B cell (primary cell): ENCODE measurements at places on chromosomes 4 and X. TPM values are rescaled to one million over a fixed set of nuclear protein-coding genes. Genes with fewer than 3 reads are reported as not detected.

NMU gene
- total RNA-seq, result not detected in 2 replicates

IGSF1 gene
- total RNA-seq, result not detected in 2 replicates

ADAMTS3 gene
- total RNA-seq, result not detected in 2 replicates

ZNF711 gene
- total RNA-seq, result 7.0 and 7.6 TPM in 2 replicates

GRCh38 chr4:125663896-125664767 is 349.4 kb downstream of the FAT4 start:
- DNase-seq, result no peak

DNA sequence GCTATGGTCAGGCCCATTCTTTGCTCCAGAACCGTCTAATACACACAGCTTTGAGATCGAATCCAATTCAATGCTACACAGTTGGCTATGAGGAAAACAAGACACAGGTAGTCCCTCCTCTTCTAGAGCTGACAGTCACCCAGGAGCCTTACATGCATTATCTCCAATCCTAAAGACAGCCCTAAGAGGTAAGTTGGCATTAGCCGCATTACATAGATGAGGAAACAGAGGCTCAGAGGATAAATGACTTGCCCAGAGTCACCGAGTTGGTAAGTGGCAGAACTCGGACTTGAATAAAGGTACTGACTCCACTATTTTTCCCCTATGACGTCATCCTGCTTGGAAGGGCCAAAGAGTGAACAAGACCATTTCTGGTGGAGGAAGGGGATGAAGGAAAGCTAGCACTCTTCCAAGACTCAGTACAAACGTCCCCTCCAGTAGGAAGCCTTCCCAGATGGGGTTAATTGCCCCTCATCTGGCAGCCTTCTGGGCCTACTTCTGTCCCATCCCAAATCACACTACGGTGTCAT is 8.5 kb downstream of the IQSEC2 start:
- no peak for DNase-seq

DNA sequence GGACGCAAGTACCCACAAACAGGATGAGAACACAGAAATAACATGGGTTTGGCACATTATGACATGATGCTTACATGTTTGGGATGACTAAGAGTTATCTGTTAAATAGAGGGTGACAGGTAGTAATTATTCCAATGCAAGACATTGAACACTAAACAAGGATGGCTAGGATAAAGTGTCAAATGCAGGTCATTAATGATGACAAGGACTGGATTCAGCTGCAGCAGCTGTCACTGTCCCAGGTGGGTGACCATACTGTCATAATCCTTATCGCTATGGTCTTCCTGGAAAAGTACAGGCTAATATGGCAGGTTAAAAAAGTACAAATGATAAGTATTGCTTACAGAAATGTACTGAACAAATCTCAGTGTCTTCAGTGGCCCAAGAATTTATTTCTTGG is 123.9 kb downstream of the ANTXR2 start:
- no peak for DNase-seq

GRCh38 chr4:188432328-188432727 is 293.1 kb downstream of the TRIML1 start:
- DNase-seq, result no peak

GRCh38 chrX:69138512-69138911 is 26.7 kb downstream of the PJA1 start:
- DNase-seq, result no peak

DNA sequence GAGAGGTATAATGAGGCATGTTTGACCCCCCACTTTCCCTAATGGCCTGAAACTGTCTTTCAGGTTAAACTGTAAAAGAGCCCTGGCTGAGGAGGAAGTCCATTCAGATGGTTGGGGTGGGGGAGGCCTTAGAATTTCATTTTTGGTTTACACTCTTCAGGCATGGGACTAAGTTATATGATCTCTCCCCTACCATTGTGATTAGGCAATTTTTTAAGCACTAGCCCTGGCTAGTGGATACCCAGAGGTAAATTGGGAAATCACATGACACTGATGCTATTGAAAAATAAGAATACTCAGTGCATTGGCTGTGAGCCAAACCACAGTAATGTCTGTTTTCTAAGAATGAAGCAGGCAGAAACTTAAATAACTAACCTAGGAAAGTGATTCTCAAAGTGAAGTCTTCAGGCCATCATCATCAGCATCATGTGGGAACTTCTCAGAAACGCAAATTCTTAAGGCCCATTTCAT is 149.7 kb downstream of the RRAGB start:
- peak; percentile 4 for DNase-seq

GRCh38 chrX:36961590-36961989 is 46.6 kb upstream of the FAM47C start:
- DNase-seq, result no peak

GRCh38 chrX:110248578-110248977 is 69.3 kb downstream of the AMMECR1 start:
- no peak for DNase-seq

- no peak for DNase-seq
Measured at GRCh38 chr4:8351931-8352367, 82.4 kb downstream of the HTRA3 start.

GRCh38 chr4:67727124-67727850 is 26.3 kb upstream of the UBA6 start:
- no peak for DNase-seq

DNA sequence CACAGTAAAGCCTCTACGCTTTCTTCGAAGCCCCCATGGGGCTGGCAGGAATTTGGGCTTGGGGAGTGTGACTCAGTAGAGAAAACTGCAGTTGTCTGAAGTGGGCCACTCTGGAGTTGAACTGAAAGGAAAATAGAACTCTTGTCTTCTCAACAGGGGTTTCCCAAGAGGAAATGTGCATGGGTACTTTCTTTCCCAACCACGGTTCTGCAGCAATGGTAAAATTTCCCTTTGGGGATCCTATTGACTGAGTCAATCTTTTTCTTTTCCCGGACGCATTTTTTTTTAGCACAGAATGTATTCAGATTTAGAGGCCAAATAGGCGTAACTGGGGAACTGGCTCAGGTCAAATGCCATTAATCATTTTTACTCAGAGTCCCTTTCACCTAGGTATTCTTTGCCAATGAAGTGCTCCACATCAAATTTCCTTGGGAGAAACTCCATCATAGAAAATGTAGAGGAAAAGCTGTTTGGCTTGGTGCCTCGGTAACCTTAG is 269.3 kb downstream of the STIM2 start:
- DNase-seq, result no peak

DNA sequence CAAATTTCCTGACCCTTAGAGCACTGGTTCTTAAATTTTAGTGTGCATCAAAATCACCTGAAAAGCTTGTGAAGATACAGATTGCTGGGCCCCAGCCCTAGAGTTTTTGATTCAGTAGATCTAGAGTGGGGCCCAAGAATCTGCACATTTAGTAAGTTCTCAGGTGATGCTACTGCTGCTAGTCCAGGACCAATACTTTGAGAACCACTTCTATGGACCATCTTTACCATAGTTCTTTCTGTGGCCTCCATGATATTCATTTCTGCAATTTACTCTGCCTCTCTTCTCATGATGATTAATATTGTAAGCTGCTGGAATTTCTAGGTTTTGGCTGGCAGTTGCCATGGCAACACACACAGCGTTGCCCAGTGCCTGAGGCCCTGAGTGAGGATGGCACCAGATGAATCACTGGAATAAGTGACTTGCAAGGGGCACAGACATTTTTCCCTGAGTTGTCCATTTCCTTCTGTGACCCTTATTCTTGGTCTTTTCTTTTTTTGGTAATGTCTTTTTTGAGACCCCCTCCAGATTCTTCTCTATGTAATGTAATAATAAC is 83.6 kb downstream of the PPP1R2C start:
- no peak for DNase-seq

- peak; percentile 41 for DNase-seq
Measured at GRCh38 chrX:153646620-153647373, at the start of gene DUSP9. DUSP9 (plus strand) TSS chrX:153647203; CDS start chrX:153647954, 751 bp downstream.

DNA sequence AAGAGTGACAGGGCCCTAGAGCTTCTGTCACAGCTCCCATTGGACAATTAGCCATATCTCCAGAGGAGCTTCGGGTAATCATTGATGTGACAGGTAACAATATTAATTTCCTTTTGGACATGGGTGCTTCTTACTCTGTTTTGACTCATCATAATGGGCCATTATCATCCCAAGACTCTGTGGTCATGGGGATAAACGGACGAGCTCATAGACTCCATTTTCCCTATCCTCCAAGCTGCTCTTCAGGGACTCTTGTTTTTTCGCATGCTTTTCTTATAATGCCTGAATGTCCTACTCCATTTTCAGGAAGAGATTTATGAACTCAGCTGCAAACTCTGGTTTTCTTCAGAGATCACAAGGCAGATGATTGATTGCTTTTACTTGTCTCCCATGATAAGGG is 17.0 kb upstream of the UGT2B17 start:
- DNase-seq, result no peak

GRCh38 chr4:77226939-77227705 is 70.1 kb downstream of the CCNG2 start:
- DNase-seq, result no peak

DNA sequence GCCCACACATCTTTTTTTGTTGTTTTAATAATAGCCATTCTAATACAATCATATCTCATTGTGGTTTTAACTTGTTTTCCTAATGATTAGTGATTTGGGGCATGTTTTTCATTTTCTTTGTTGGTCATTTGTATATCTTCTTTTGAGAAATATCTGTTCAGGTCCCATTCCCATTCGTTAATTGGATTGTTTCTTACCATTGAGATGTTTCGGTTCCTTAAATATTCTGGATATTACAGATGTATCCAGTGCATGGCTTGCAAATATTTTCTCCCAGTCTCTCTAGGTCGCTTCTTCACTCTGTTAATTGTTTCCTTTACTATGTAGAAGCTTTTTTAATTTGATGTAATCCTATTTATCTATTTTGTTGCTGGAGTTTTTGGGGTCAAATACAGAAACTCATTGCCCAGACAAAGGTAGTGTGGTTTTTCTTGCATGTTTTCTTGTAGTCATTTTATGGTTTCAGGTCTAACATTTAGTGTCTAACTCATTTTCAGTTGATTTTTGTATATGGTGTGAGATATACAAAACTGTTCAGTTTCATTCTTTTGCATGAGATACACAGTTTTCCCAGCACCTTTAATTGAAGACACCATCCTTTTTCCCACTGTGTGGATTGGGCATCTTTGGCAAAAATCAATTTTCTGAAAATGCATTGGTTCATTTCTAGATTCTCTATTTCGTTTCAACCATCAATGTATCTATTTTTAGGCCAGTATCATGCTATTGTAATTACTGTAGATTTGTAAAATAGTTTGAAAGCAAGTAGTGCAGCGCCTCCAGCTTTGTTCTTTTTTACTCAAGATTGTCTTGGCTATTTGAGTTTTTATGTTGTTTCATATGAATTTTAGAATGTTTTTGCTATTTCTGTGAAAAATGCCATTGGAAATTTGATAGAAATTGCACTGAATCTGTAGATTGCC is 195.9 kb downstream of the SCFD2 start:
- no peak for DNase-seq

DNA sequence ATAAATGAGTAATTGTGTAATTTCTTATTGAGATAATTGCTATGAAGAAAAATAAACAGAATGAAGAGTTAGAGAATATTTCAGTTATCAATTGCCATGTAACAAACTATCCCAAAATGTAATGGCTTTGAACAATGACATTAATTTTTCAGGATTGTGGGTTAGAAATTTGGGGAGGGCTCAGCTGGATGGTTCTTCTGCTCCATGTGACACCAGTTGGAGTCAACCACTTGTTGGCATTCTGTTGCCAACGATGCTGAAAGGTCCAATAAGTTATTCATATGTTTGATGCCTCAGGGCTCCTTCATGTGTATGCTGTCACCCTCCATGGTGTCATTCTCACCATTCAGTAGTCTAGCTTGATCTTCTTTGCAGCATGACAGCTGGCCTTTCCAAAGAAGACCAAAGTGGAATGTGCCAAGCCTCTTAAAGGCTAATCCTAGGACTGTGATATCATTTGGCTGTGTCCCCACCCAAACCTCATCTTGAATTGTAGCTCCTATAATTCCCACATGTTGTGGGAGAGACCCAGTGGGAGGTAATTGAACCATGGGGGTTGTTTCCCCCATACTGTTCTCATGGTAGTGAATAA is 20.9 kb upstream of the CCDC149 start:
- DNase-seq, result no peak

DNA sequence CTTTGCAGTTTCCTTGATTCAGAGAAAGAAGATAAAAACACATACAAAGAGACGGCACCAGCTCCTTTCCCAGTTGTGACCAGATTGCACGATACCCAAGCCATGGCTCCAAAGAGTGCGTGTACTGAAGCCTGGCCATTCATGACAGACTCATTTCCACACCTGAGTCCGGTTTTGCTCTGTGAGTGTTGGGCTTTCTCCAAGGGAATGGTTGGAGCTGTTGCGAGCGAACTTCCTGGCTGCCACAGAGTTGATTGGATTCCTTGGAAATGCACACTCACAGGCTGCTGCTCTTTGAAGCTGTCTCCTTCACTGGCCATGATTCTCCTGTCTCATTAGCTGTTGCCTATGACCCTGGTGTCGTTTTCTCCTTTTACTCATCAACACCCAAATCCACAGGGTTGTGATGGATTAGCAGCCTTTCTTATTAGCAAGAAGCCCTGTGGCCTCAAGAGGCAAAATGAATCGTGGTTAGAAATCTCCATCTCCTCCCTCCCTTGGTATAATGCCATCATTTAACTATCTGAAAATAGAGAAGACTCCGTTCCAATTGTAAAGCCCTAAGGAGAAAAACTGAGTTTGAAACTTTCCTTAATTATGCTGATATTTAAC is 43.9 kb upstream of the BBS12 start:
- no peak for DNase-seq
